Fibroblast of the conjunctiva (primary cell): ENCODE measurements at places on chromosomes 12 and 14.

GRCh38 chr14:51620056-51620455, 31.7 kb upstream of the FRMD6 start:
- DNase-seq, result no peak

- no peak for DNase-seq
These were observed 4.6 kb downstream of the SALL2 start for GRCh38 chr14:21521501-21521900.

DNA sequence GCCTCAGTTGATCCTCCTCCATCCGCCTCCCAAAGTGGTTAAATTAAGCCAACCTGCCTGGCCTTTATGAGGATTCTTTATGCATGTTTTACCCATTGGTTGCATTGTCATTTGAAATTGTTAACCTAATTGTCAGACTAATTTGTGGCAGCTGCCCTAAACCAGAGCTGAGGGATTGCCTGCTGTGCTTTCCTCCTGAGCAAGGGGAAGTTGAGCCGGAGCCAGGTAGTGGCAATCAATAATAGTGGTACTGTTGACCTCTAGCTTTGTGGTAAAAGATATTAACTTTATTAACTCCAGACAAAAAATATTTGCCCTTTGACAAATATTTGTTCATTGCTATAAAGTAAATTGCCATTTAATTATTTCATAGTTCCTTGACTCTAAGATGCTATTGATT, 5.6 kb upstream of the HEBP1 start:
- no peak for DNase-seq

DNA sequence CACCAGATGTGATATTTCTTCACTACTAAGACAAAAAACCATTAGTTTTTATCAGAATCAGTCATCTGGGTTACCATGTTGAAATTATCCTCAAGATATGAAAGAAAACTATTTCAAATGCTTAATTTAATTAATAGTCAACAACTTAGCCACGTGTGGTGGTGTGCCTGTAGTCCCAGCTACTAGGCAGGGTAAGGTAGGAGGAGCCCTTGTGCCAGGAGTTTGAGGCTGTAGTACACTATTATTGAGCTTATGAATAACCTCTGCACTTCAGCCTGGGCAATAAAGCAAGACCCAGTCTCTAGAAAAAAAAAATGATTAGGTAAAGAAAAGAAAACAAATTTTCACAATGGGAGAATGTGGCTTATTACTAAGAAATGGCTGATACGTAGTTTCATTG, 33.4 kb downstream of the MRPL42 start:
- DNase-seq, result no peak

- no peak for DNase-seq
These were observed 248.1 kb downstream of the APAF1 start for GRCh38 chr12:98893126-98893674.

- DNase-seq, result no peak
These were observed 143.5 kb upstream of the AMIGO2 start for GRCh38 chr12:47223031-47223847.

DNA sequence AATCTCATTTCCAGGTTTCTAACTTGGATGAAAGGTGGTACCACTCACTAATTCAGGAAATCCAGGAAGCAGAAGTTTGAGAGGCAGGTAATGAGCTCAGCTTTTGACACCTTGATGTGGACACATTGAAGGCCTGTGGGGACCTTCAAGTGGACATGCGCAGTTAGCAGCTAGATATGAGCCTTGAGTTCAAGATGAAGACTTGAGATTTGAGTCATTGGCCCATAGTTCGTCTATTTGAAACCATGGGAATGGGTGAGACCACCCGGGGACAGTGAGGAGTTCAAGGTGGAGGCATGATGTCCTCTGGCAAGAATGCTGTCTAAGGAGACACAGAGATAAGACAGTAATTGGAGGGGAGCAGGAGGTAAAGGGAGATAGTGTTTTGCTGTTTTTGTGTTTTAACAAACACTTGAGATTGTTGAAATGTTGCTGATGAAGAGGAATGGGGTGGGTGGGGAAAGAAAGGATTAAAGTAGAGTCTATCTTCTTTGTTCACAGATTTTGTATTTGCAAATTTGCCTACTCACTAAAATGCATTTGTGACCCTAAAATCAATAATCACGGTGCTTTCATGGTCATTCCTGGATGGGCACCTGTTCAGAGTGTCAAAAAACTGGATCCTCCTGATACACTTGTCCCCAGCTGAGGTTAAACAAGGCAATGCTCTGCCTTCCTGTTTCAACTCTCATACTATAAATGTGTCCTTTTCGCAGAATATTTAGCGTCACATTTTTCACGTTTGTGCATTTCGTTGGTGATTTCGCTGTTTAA, 69.5 kb upstream of the PLXNC1 start:
- no peak for DNase-seq

DNA sequence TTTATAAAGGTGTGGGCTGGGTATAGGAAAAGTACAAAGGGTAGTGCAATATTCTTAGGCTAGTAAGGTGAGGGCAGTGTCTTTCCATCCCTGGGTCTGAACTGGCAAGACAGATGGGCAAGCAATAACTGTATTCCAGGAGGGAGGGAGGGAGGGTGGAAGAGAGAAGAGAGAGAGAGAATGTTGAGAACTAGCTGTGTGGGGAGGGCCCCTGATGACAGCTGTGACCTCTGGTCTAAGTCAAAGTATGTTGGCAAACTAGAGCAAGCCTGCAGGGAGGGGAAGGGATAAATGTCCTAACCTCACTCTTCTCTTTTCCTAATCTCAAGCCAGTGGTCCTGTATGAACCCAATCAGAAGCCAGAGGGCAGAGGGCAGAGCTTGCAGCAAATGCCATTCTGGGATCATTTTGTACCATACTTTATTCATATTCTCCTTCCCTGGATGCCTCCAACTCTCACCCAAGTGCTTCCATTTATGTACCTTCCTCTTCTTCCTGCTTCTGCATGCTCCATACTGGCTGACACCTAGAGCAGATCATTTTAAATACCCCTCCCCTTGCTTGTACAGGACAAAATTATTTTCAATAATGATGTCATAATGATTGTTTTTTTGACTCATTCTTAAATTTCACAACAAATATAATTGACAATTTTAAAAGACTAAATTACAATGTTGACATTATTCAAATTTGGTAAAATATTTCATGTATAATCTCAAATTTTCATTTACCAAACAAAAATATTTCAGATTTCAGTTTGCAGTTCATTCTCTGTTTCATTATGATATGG, 75.9 kb downstream of the AKAP6 start:
- no peak for DNase-seq
